ENCODE measurements at places on chromosomes 16 and 17. TPM values are rescaled to one million over a fixed set of nuclear protein-coding genes. Genes with fewer than 3 reads are reported as not detected.
A peak's percentile ranks its signal among the peaks of the same experiment; 100 is the strongest.

DNA sequence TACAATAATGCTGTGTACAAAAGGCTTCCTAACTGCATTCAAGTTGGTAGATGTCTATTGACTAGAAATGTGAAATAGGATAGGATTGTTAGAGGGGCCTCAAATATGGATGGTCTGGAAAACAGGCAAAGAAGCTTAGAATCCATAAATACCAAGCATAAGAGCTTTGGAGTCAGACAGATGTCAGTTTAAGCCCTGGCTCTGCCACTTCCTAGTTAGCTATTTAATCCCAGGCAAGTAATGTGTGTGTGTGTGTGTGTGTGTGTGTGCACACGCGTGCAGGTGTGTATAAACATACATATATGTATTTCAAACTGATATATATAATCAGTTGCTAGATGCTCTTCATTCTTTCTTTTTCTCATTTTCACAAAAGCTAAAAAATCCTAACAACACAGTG is 66.7 kb downstream of the MMD start:
- no peaks in the 10 kb centered on the region for H3K36me3 ChIP-seq
- no peaks in the 10 kb centered on the region for H3K4me1 ChIP-seq
- H3K4me3 ChIP-seq = no peak overlapping the region
- no peak for DNase-seq
- no peaks in the 10 kb centered on the region for H3K27me3 ChIP-seq

DNA sequence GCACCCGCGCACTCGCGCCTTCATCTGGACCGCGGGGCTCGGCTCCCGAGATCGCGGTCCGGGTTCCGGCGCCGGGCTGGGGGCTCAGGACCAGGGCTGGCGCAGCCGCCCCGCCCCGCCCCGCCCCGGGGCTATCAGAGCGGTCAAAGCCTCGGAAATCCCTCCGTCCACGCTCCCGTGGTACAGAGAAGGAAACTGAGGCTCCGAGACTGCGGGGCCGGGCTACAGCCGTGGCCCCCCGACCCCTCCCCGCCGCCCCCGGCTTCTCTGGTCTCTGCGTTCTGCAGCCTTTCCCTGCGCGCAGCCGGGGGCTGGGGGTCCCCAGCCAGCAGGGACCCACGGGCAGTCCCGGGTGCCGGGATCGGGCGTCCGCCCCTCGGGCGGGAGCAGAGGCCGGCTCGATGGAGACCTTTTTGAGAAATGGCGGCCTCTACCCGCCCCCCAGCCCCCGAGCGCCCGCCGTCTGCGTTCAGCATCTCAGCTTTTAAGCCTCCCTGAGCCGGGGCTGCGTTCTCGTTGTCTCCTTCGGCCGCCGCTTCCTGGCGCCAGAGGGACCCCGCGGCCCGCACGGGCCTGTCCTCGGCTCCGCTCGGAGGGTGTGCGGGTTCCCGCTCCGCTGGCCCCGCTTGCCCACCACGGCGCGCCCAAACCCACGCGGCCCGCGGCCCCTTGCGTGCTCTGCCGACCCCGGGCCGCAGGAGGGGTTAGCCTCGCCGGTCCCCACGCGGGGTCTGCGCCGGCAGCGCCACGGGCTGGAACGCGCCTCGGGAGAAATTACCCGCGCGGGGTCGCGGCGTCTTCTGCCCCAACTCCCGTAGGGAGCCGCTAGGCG is 1.5 kb upstream of the NPTX1 start:
- peaks cover 51% of the 10 kb centered on the region for H3K27me3 ChIP-seq
- H3K4me1 ChIP-seq = peaks cover 11% of the 10 kb centered on the region
- H3K4me3 ChIP-seq = peak overlapping the region; percentile 21
- no peak overlapping the region for H3K27ac ChIP-seq

- no peaks in the 10 kb centered on the region for H3K36me3 ChIP-seq
- DNase-seq = peak; percentile 52
- no peak overlapping the region for H3K27ac ChIP-seq
- H3K4me1 ChIP-seq = peaks cover 11% of the 10 kb centered on the region
Measured at GRCh38 chr17:48719642-48720265, 2.6 kb downstream of the PRAC1 start.

PHOSPHO1 gene
- polyA plus RNA-seq = 0.64 TPM

GRCh38 chr17:16866436-16866835 is 105.5 kb downstream of the TNFRSF13B start:
- no peak for DNase-seq
- no peak overlapping the region for H3K4me3 ChIP-seq
- no peaks in the 10 kb centered on the region for H3K36me3 ChIP-seq

DNA sequence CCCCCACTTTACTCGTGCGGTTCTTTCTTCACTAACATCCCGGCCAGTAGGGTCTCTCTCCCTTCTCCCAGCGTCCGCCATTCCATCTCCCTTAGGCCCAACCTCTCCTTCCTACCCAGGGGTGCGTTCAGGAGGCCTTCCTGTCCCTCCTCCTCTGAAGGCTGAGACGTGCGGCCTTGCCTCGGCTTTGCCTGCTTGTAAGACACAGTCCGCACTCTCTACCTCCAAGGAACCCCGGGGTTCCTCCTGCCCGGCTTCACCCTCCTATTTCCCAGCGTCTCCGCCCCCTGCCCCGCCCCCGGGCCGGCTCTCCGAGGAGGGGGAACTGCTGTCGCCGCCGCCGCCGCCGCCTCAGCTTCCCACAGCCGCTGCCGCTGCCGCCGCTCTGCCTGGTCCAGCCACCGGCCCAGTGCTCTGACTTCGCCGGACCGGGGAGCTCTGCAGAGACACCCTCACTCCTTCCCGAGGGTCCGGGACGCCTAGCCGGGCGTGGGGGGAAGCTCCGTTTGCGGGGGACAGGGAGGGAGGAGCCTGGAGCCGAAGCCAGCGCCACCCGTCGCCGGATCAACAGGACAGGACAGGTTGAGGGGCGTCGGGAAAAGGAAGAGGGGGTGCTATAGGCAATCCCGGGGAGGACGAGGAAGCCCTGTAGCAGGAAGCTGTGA is 1.2 kb upstream of the FGF11 start:
- no peaks in the 10 kb centered on the region for H3K4me1 ChIP-seq
- peak; percentile 71 for DNase-seq
- peaks cover 3% of the 10 kb centered on the region for H3K27me3 ChIP-seq
- H3K27ac ChIP-seq = no peak overlapping the region
- H3K36me3 ChIP-seq = no peaks in the 10 kb centered on the region

DNA sequence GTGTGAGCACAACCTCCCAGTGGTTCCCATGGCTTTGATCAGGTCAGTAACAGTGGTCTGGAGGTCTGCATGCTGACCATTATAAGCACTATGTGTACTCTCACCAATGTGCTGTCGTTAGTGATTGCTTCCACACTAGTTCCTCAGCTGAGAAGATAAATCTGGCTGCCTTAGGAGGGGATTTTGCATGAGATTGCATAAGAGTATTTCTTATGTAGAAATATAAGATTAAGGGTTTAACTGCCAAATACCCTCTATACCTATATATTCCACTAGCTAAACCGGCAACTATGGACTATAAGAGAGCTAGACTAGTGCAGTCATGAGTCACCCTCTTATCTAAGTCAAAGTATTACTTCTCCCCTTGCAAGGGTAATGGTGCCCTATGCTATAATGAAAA is 580.2 kb downstream of the CDH11 start:
- H3K4me3 ChIP-seq = no peak overlapping the region
- no peaks in the 10 kb centered on the region for H3K36me3 ChIP-seq
- no peak overlapping the region for H3K27ac ChIP-seq
- H3K27me3 ChIP-seq = no peaks in the 10 kb centered on the region
- H3K4me1 ChIP-seq = no peaks in the 10 kb centered on the region
- DNase-seq = no peak

GRCh38 chr17:50348522-50349242 is 2.8 kb downstream of the XYLT2 start:
- H3K27me3 ChIP-seq = no peaks in the 10 kb centered on the region
- no peak overlapping the region for H3K27ac ChIP-seq
- H3K36me3 ChIP-seq = no peaks in the 10 kb centered on the region
- H3K4me3 ChIP-seq = no peak overlapping the region
- H3K4me1 ChIP-seq = peaks cover 1% of the 10 kb centered on the region

GRCh38 chr17:57068222-57068658 is 16.8 kb upstream of the AKAP1 start:
- peak; percentile 73 for DNase-seq
- H3K4me3 ChIP-seq = no peak overlapping the region
- H3K27ac ChIP-seq = no peak overlapping the region
- no peaks in the 10 kb centered on the region for H3K36me3 ChIP-seq
- H3K27me3 ChIP-seq = no peaks in the 10 kb centered on the region
- no peaks in the 10 kb centered on the region for H3K4me1 ChIP-seq

DNA sequence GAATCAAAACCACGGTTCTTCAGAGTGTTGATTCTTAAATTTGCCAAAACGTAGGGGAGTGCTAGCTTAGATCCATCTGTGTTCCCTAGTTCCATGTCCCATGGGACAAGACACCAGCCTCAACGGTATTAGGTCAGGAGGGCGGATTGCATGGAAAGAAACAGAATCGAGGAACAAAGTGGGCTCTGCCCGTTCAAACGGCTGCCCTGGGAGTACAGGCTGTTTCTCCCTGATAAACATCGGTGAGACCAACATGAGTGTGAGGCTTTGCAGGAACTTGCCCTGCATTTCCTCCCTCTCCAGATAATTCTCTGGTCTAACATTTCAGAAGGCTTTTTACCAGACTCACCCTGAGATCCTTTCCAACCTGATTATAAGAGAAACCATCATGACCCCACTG is 82.2 kb downstream of the MRM3 start:
- H3K36me3 ChIP-seq = no peaks in the 10 kb centered on the region
- H3K4me1 ChIP-seq = no peaks in the 10 kb centered on the region
- H3K4me3 ChIP-seq = no peak overlapping the region
- no peak overlapping the region for H3K27ac ChIP-seq
- no peak for DNase-seq

SLC52A1 gene
- 17.3 TPM for polyA plus RNA-seq

GRCh38 chr17:40921026-40921425 is 16.4 kb downstream of the KRT23 start:
- no peaks in the 10 kb centered on the region for H3K36me3 ChIP-seq
- H3K4me1 ChIP-seq = no peaks in the 10 kb centered on the region
- H3K4me3 ChIP-seq = no peak overlapping the region

CORO6 gene
- polyA plus RNA-seq = 7.3 TPM

GRCh38 chr16:80027007-80027965 is 426.7 kb upstream of the MAF start:
- H3K27me3 ChIP-seq = no peaks in the 10 kb centered on the region
- peaks cover 2% of the 10 kb centered on the region for H3K4me1 ChIP-seq
- H3K36me3 ChIP-seq = no peaks in the 10 kb centered on the region

GRCh38 chr16:46889245-46889941 is 5.2 kb downstream of the GPT2 start:
- no peaks in the 10 kb centered on the region for H3K36me3 ChIP-seq
- H3K4me1 ChIP-seq = peaks cover 3% of the 10 kb centered on the region
- H3K4me3 ChIP-seq = no peak overlapping the region
- no peak for DNase-seq

DNA sequence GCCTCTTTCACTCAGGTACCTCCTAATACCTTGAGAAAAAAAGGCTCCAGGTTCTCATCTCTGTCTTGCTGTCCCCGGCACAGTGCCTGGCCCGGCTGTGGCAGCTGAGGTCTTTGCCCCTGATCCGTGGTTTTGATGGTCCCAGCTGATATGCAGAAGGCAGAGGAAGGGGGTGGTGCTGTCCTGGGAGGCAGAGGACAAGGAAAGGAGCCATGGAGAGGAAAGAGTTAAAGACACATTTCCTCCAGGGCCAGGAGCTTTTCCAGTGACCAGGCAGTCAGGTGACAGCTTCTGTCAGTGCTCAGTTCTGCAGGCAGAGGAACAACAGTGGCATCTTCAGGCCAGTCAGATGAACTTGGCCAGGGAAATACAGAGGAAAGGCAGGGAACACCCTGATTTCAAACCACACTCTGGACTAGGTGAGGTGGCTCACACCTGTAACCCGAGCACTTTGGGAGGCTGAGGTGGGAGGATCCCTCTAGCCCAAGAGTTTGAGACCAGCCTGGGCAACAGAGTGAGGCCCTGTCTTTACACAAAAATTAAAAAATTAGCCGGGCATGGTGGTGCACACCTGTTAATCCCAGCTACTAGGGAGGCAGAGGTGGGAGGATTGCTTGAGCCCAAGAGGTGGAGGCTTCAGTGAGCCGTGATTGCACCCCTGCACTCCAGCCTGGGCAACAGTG is 3.3 kb upstream of the COG1 start:
- H3K27ac ChIP-seq = no peak overlapping the region
- no peaks in the 10 kb centered on the region for H3K27me3 ChIP-seq
- no peak overlapping the region for H3K4me3 ChIP-seq
- peaks cover 4% of the 10 kb centered on the region for H3K4me1 ChIP-seq
- no peaks in the 10 kb centered on the region for H3K36me3 ChIP-seq

- peak; percentile 72 for DNase-seq
- H3K36me3 ChIP-seq = no peaks in the 10 kb centered on the region
- H3K27me3 ChIP-seq = no peaks in the 10 kb centered on the region
Measured at GRCh38 chr16:82782715-82783251, 156.0 kb downstream of the CDH13 start.

DNA sequence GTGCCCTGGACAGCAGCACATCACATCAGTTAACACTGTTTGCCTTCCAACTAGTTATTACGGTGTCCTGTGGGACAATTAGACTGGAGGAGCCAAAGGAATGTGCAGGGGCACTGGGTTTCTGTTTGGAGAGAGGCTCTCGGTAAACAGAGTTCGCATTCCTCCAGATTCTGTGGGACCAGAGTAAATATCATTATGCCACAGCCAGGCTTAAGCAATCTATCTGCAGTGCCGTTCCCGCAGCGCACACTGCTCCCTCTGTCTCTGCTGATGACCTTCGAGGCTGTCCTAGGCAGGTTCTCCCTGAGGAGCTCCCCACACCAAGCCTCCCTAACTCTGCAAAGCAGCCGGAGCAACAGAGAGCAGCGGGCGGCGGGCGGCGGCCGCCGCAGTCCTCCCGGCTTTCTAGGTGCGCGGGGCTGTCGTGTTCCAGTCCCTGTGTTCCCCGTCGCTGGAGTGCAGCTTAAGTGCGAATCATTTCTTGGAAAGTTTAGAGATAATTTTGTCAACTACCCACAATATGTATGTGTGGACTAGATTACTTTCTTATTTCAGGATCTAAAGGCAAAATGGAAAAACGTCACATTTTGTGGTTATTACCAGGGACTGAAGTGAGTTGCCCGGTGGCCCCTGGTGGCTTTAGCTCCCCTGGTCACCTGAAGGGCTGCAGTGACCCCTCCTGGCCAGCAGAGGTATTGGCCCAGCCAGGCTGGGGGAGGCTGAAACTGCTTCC is 43.3 kb downstream of the PGS1 start:
- H3K4me3 ChIP-seq = no peak overlapping the region
- DNase-seq = peak; percentile 78
- no peaks in the 10 kb centered on the region for H3K27me3 ChIP-seq
- H3K36me3 ChIP-seq = peaks cover 18% of the 10 kb centered on the region

CXCL16 gene
- polyA plus RNA-seq = 49.9 TPM

- H3K4me3 ChIP-seq = no peak overlapping the region
- no peak overlapping the region for H3K27ac ChIP-seq
- H3K4me1 ChIP-seq = no peaks in the 10 kb centered on the region
- no peaks in the 10 kb centered on the region for H3K27me3 ChIP-seq
Measured at GRCh38 chr17:14712611-14713021, 411.7 kb downstream of the HS3ST3B1 start.

Data from small intestine (tissue), 16 donors.